ENCODE measurements at places on chromosomes 12 and 14.

GRCh38 chr14:23831596-23831995, 122.0 kb upstream of the DHRS4 start:
- no peak for DNase-seq

DNA sequence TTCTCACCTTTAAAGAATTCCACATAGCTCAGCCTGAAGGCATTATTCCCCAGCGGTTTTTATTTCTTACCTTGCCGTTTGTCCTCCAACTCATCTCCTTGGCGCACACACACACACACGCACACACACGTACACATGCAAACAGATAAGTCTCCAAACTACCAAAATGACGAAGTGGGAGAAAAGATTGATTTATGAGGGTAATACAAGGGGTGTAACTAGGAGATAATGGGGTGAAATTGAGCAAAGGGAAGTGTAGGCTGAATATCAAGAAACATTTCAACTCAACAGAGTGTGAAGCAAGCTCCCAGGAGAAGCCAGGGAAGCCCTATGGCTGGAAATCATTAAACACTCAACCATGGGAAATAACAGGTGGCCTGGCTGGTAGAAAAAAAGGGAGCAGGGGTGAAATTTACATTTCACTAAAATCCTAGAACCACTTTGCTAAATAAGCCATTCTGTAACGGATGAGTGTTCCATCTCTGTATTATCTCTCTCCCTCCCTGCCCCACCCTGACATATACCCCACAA, 41.0 kb downstream of the GRIN2B start:
- DNase-seq = no peak

DNA sequence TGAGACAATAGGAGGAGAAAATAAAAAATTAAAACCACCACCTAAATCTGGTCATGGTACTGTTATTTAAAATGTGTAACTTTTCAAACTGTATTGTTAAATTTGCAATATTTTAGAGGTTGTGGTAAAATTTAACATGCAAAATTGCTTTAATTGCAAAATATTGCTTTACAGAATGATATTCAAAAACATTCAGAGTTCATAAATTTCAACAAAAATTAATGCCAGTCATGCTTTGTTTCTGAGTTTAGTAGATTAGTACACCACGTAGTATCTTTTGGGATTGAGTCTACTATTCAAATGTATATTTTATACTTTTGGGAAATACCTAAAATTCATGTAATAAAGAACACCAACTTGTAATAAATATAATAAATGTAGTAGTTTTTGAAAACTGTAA, 18.3 kb downstream of the ETFRF1 start:
- no peak for DNase-seq

- no peak for DNase-seq
Measured at GRCh38 chr14:34018564-34019244, 67.8 kb upstream of the EGLN3 start.

GRCh38 chr12:49345051-49345824, 1.4 kb upstream of the DNAJC22 start:
- DNase-seq = no peak

GRCh38 chr12:18983854-18984253, 145.7 kb upstream of the PLEKHA5 start:
- no peak for DNase-seq

DNA sequence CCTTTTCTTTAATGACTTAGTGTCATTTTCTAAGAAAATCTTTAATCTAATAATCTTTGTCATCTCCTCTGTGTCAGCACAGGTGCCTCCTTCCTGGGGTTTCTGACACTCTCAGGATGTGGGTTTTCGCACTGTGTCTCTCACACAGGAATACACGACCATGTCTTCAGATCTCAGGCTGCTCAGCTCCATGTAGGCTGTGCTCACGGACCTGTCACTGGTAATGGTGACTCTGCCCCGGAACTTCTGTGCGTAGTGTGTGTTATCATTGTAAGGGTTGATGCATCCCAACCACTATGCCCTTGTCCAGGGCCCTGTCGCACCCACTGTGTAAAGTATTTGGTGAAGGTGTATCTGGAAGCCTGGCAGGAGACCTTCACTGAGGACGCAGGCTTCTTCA, 647.8 kb downstream of the TMEM121 start:
- peak; percentile 75 for DNase-seq

- no peak for DNase-seq
Measured at GRCh38 chr12:62709311-62709710, 225.6 kb downstream of the PPM1H start.

DNA sequence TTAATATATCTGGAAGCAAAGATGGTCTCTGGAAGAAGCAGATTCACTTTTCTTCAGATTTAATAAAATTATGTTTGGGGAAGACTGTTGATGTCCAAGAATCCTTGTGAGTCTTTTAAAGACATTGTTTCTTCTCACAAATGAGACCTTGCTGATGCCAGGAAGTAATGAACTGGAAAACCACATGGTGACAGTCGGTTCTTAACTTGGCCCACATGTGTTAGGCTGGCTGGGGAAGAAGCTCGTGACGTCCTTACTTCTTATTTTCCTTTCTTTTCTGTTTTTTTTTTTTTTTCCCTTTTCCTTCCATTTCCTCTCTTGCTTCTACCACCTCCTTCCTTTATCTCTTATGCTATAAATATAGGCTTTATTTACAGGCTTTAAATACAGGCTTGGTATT, 950.2 kb downstream of the BCL11B start:
- no peak for DNase-seq

DNA sequence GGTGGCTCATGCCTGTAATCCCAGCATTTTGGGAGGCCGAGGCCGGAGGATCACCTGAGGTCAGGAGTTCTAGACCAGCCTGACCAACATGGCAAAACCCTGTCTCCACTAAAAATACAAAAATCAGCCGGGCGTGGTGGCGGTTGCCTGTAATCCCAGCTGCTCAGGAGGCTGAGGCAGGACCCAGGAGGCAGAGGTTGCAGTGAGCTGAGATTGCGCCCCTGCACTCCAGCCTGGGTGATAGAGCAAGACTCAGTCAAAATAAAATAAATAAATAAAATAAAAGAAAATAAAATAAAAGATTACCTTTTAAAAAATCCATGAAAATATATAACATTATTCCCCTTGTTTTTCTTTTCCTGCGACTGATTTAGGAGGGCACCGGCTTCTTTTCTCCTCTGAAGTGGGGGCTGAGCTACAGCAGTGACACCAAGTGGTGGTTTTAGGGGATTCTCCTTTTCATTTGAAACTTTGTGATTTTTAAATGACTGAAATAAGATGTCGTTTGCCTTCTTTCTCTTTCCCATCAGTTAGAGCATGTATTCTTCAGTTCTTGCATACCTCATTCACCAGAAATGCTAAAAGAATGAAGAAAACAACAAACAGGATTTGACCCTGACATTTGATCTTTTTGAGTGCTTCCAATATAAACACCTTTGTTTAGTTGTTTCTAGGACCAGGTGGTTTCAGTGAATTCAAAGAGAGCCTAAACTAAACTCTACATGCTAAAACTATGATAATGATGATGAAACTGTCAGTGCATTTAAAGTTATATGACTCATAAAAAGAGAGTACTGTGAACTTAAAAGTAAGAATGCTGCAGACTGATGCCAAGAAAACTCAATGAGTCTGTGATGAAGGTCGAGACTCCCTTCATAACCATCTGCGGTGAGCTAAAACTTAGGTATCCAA, 22.6 kb upstream of the PKP2 start:
- DNase-seq = no peak

DNA sequence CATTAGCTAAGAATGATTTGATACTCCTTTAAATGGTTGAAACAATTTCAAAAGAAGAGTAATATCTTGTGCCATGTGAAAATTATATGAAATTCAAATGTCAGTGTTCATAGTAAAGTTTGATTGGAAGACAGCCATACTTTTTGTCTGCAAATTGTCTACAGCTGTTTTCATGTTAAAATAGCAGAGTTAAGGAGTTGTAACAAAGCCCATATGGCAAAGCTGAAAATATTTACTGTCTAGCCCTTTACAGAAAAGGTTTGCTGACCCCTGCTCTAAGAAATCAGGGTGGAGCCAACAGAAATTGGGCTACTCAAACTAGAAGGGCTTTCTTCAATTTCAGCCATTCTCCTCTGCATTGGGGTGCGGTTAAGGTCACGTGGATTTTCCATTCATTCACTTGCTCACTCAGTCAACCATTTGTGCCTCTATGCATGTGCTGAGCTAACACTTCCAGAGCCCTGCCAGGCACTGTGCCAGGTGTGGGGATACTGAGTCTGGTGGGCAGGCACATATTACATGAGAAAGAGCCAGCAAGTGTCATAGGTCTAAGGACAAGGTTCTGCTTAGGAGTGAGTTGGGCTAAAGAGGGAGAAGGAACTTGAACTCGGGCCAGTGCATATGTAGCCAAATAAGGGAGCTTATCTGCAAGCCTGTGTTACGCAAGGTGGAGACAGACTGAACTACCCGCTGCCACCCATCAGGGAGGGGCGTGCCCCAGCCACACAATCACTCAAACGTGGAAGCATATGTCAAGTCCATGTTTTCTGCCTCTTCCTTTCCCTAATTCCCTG, 139.8 kb upstream of the NOS1 start:
- no peak for DNase-seq

DNA sequence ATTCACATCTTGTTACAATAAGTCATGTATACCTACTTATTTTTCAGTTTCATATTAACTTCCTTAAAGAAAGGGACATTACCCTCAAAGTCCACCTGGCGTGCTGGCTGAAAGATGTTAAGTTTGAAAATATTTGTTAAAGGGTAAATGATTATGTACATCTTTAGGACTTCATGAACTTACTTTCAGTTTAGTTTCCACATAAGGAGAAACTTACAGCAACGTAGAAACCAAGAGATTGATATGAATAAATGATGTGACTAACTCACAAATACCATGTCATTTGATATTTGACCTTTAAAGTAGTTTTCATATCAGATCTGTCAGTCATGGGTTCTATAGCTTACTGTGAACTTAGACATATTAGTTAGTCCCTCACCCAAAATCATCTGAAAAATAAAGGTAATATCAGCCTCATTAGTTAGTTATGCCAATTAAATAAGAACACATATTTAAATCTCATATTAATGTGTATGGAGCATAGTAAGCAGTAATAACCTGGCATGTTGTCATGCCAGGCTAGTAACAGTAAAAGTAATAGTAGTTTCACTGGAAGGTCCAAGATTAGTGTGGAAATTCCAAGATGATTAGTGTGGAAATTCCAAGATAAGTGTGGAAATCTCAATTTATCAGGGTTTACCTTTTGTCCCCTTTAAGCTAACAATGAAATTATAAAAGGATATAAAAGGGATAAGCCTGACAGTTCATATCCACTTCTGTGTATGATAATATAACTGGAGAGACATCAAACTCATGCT, 1.9 kb upstream of the CLEC2D start:
- DNase-seq = no peak

GRCh38 chr12:124380796-124381455, 86.0 kb downstream of the RFLNA start:
- no peak for DNase-seq

DNA sequence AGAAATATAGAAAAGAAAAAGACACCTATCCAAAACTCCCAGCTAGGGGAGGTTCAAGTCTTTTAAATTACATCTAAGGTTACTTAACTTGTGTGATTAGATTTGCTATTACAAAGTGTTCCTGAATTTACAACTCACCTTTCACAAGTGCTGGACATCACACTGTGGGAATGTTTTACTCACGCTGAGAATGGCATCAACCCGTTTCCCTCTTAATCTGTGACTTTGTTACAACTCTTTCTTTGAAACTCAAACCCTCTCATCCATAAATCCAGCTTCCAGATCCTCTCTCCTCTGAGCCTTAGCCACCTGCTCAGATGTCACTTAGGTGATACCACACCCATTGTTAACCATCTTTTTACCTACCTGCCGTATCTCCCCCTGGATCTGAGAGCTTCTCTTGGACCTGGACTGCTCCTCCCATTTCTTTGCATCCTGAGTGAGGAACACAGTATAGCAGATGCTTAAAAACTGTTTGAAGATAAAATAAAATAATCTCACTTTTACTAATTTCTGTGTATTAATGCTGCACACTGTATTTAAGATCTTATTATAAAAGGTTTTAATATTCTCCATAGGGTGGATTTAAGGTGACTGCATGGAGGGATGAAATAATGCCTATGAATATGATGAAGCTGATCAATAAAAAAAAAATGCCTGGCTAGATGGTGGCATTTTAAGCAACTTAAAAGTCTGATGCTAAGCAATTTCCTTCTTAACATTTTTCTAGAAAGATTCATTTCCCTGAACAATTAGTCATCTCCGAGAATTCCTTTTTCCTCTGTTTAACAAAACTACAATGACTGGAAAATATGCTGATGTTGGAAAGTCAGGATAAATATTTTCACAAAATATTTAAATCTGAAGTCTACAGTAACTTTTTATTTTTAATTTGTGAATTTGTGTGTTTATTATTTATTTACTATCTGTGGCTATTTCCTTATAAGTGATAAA, 39.1 kb upstream of the NAP1L1 start:
- no peak for DNase-seq

DNA sequence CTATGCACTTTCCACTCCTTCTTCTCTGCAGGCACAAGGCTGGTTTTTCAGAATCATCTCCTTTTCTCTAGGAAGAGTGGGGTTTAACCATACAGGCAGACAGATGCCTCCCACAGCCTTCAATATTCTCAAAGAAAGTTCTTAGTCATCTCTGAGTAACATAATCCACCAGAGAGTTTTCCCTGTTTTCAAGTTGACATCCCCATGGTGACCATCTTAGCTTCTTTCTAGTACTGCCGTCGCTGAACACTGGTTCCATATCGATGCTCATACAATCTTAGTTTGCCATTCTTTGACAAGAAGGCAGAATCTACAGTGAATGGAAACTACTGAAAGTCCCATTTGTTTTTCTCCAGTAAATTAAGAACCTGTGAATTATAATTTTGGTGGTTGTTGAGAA, 28.6 kb downstream of the TPH2 start:
- DNase-seq = no peak

DNA sequence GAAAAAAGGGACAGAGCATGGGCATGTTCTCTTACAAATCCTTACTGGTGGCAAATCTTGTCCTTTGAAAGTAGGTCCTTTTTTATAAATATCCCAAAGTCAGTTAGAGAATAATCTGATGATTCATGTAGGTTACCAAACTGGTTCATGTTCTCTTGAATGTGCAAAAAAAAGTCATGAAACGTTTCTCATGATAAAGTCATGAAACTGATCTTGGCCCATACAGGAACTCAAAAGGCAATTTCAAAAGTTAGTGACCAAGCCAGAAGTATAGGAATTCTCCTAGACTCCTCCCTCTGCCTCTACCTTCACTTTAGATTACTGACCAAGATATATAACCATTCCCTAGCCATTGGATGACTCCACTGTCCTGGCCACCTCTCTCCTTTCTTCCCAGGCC, 27.3 kb upstream of the SPTSSA start:
- no peak for DNase-seq

DNA sequence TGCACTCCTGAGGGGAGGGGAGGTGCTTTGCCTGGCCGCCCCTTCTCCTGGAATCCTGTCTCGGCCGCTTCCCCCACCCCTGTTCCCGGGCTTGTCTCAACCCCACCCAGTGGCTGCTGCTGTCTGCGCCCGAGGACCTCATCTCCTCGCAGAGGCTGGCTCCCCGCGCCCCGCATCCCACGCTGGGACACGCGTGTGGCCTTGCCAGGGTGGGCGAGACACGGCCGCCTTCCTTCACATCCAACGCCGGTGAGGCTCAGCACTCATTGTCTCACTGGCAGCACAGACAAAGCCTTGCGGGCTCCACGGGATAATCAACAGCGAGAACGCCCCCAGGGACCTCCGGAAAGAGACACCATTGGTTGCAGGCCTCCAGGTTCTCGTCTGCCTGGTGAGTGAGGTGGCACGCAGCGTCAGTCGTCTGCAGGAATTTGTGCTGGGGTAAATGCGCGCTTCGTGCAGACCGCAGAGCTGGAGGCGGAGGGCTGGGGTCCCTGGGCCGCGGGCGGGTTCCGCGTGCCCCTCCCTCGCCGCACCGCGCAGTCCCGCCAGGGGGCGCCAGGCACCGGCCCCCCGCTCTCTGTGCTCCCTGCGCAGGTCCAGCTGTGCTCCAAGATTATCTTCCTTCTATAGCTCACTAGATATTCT, 26.8 kb downstream of the CCDC177 start:
- DNase-seq = peak; percentile 23

All from activated CD4-positive, alpha-beta memory T cell treated with anti-CD3 and anti-CD28 coated beads, Interleukin-2, amount 10 ng/mL, durations not matched to agents 7 days and 5 days (primary cell).